ENCODE measurements at places on chromosomes 1 and 21.

GRCh38 chr1:35544976-35545375, 12.2 kb downstream of the KIAA0319L start:
- DNase-seq: peak; percentile 43

DNA sequence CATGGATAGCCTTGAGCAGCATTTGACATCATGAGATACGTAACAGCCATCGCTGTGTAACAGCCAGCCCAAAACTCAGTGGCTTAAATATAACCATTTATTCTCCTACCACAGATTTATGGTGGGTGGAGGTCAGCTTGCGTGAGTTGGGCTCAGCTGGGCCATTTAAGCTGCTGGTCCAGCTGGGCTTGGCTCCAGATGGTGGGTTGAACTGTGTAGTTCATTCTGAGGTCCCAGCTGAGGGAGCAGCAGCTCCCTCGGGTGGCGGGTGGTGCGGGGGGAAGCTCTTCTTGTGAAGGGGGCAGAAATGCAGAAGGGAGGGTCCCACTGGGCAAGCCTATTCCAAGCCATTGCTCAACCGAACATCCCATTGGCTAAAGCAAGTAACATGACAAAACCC, 75.9 kb downstream of the IGSF21 start:
- no peak for DNase-seq

- peak; percentile 20 for DNase-seq
These were observed 70.4 kb downstream of the CACHD1 start for GRCh38 chr1:64540265-64540791.

- no peak for DNase-seq
These were observed 2.0 kb downstream of the PLXNA2 start for GRCh38 chr1:208242146-208242545.

GRCh38 chr1:232655028-232655745, 25.3 kb upstream of the SIPA1L2 start:
- no peak for DNase-seq

DNA sequence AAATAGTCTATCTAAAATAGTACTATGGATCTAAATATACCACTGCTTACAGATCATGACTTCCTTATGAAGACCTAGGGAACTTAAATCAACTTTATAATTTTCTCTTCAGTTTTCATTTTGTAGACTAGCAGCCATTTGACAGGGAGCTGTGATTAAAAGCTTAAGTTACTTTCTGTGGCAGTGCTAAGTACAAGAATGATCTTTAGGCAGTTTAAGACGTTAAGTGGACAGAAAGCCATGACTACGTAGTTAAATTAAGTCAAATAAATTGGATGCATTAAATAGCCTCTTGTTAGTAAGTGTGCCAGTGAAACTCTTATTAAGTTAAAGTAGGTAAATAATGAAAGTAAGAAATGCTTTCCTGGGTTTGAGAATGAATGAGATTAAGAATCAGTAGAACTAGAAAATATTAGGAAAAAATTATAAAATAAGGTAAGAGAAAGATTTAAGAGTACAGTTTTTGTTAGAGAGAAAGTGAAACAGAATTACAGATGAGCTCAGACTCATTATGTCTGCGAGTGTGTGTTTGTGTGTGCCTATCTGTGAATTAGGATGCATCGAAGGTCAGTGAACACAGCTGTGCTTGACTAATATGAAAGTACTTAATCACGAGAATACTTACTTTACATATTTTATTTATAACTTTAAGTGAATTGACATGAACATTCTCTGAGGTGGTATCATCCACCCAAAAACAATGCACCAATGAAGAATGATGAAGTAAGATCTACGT, 336.9 kb downstream of the KCNT2 start:
- DNase-seq: no peak

DNA sequence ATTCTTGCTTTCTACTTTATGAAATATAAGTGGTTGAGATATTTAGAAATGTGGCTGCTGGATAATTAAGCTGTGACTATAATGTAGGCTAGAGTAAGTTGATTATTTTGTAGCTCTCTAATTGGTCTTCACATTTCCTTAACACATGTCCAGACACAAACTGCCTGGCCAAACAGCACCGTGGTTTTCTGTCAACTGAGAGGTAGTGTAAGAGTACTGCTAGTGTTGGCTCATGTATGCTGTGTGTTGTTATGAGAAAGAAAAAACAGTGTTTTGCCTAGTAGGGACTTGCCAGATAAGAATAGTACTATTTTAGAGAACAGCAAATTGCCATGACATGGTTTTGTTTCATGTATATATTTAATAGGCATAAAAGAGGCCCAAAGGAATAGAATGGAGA, 37.1 kb downstream of the TMED5 start:
- DNase-seq: no peak

- no peak for DNase-seq
These were observed 52.9 kb downstream of the PDE4B start for GRCh38 chr1:65845535-65846060.

- DNase-seq: no peak
These were observed 286.3 kb upstream of the C1orf105 start for GRCh38 chr1:172134087-172134731.

DNA sequence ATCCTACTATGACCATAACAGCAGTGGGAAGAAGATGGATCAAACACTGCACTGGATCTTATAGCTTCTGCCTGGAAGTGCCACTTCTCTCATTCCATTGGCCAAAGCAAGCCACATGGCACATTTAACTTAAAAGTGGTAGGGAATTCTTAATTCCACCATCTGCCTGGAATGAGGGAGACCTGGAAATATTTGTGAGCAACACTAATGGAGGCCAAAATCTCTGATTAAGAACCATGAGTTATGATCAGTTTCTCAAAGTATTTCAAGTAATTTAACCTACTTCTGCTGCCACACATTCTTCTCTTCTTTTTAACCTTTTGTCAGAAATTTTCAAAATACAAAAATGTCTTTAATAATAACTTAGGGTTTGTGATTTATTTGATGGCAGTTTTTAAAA, 154.0 kb upstream of the C1orf87 start:
- DNase-seq: no peak

GRCh38 chr1:230808281-230808872, 59.9 kb downstream of the C1orf198 start:
- DNase-seq: no peak

DNA sequence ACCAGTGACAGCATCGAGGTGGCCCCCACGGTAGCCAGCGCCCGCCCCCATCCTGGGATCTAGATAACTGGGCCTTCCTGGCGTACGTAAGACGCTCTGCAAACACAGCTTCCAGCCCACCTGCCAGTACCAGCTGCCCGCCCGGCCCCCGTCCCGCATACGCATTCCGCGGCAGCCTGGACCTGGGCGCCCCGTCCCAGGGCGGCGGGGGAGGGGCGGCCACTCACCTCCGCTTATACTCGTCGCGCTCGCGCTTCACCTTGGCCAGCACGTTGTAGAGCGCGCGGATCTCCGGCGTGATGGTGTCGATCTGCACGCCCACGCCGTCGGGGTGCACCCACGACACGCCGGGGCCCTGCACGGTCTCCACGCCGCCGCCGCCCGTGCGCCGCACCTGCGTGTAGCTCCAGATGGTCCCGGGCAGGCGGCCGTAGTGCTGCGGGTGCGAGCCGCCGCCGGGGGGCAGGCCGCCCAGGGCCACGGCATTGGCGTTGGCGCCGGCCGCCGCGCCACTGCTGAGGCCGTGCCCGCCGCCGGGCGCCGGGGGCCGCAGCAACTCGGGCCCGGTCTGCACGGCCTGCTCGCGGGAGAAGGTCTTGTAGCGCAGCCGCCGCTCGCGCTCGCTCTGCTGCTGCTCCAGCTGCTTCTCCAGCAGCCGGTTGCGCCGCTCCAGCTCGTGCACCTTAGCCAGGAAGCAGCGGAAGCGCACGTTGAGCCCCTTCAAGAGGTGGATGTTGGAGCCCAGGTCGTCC, 859 bp downstream of the IFFO2 start:
- peak; percentile 48 for DNase-seq

GRCh38 chr1:212218911-212219310, 66.3 kb upstream of the PPP2R5A start:
- no peak for DNase-seq

- peak; percentile 51 for DNase-seq
These were observed 15.2 kb downstream of the SLC27A3 start for GRCh38 chr1:153790313-153790965.

GRCh38 chr1:44086692-44087474, 31.7 kb upstream of the KLF17 start:
- DNase-seq: no peak

DNA sequence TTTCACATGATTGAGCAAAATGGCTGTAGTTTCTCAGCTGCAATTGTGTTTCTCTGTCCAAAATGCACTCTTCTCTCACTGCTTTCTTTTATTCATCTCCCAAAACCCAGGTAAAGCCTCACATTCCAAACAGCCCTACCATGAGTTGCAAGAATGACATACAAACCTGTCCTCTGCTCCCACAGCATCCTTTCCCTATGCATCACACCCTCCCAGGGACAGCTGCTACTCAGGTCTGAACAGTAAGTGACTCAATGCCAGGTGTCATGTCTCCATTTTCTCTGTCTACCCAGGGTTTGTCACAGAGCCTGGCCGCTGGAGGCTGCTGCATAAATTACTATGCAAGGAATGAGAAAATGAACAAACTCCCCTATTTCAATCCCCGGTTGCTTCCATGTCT, 118.5 kb downstream of the PLD5 start:
- DNase-seq: no peak

- no peak for DNase-seq
These were observed 92.0 kb downstream of the ACTL8 start for GRCh38 chr1:17847111-17847510.

GRCh38 chr1:226126824-226127569, 59.5 kb downstream of the ACBD3 start:
- no peak for DNase-seq

GRCh38 chr1:86854352-86854751, 59.6 kb downstream of the SELENOF start:
- no peak for DNase-seq

DNA sequence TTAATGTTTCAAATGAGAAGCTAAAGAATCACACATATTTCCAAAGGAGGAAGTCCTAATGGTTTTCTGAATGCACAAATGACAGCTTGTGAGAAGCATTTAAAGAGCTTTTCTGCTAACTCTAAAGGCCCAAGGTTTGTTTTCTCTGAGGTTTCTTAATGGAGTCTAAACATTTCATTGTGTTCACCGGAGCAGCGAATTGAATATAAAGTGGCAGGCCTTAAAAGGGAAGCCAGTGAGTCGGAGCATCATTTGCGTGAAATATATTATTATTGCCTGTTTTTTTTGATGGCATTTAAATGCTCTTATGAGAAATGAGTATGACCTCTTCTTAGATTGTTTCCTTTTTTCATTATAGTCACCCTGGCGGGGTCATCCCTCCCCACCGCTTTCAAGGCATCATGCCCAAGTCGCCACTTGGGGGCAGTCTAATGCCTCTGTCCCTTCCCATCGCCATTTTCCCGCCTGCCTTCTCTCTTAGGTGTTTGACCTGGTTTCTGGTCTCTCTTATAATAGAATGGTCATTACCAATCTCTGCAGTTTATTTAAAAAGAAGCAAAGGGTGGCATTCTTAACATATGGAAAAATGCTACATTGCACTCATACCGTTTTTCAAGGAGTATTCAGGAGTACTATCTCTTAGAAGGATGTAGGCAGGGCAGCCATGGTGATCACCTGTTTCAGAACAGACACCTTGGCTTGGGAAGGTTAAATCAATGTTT, 25.3 kb upstream of the OVAAL start:
- peak; percentile 41 for DNase-seq

- no peak for DNase-seq
These were observed 831 bp downstream of the CSRP1 start for GRCh38 chr1:201506092-201506491.

DNA sequence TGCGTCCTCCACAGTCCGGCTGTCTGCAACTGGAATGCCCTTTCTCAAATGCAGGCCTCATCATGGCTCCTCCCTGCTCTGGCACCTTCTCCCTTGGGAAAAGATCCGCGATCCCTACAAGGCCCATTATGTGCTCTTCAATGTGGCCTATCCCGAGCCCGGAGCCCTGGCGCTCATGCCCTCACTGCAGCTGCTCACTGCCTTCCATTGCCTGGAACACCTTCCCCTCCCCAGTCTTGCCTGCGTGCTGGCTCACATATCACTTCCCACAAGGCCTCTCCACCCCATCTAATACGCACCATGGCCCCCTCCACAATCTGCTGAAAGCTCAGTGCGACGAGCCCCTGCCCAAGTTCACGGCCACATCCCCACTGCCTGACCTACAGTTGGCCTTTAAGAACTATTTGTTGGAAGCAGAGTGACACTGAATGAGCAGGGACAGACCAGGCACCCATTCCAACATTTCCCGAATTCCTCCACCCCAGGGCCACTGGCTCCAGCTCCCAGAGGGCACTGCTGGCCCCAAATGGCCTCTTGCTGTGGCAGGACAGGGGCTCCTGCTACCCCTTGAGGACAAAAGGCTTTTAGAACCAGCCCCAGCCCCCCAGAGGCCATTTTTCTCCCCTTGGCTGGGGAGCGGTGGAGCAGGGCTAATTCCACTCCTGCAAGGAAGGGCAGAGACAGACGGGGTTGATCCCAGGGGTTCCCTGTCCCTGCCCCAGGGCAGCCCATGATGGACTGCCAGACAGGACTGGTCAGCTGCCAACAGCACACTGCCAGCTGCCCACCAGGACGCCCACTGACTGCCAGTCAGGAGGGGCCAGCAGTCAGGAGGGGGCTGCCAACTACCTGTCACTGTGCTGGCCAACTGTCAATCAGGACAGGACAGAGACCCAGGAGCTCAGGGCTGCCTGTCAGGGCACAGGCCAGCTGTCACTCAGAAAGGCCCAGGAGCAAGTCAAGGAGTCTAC, 64.8 kb downstream of the DHRS3 start:
- no peak for DNase-seq

DNA sequence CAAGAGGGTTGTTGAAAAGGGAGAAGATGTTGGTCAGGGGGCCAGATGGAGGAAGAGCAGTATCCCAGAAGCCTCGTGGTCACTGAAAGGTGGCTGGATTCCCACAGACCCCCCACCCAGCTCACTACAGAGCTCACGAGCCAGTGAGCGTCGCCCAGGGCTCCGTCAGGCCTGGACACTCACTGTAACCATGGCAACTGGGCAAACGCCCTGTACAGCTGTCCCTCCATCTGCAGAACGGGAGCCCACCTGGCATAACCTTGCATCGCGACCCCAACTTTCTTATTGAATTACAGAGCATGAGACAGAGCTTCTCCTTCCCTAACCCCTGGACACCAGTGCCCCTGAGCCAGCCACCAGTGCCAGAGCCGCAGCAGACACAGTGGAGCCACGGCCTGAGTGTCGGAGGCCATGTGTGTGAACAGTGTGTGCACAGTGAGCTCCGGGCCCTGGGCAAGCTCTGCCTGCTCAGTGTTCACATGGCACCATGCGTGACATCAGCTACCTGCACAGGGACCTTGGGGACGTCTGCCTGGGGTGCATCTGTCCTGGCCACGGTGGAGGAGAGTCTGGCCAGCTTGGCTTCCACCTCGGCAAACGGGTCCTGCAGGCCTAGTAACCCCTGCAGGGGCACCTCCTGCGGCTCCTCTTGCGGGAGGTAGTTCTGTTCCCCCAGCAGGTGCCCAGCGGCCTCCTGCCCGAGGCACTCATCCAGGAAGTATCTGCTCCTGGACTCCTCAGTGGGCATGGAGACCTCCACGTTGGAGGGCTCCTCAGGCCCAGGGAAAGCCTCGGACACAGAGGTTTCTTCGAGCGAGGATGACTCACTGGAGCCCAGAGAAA, 25.9 kb upstream of the DDOST start:
- DNase-seq: no peak

- DNase-seq: no peak
These were observed 160.1 kb downstream of the PTPRC start for GRCh38 chr1:198798923-198799386.

Data from CD4-positive, alpha-beta T cell (primary cell).